ENCODE measurements at places on chromosomes 3 and 15.

- peak; percentile 55 for DNase-seq
Observed at GRCh38 chr3:10738688-10739372, 77.2 kb upstream of the SLC6A11 start.

DNA sequence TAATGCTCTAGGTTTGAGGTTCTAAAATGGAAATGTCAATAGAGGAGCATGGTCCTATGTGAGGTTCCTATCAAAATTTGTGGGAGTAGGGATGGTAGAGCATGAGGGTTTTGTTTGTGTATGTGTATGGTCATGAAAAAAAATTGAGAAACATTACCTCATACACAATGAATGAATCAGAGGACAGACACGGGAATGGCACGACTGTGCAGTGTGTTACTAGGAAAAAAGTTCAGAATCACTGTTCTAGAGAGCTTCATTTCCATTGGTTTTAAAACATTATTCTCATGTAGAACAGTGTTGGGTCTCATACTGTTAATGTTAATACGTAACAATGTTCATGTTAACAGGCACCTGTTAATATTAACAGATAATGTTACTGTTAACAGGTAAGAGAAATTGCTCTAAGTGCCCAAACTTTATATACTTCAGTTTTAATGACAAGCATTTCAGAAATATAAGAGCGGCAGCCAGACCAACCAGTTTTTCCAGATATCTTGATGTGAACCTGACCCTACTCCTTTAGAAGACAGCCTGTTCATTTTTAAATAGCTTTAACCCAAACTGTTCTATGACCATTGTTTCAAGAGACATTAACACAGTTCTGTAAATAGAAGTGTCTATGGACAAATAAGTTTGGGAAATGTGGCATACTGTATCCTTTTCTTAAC is 48.0 kb downstream of the SLC15A2 start:
- no peak for DNase-seq

DNA sequence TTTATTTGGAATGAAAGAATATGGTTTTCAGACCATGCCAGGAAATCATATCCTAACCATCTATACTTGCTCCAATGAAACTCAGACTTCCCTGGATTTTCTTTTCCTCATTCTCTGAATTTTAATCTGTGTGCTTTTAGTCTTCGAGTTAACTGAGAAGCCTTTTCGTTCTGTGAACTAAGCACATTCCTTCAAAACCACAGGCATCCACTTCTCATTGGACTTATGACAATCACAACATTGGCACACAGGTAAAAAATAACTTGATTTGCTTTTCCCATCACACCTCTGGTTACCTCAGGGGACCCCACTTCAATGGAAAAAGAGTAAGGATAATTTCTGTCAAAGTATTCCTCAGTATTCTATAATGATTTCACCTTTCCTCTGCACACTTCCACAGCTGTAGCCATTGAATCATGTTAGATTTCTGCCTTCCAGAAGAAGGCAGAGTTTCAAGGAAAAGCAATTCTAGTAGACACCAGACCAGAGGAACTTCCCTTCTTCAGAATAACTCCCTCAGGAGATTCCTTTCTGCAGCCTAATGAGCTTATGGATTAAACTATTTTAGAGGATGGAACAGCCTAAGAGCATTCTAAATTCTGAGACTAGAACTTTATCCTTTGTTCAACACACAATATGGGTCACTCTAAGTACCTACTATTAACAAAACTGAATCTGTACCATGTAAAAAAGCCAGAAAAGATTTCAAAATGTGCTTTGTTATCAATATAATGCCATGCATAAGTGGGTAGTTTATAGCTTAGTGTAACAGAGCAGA is 15.9 kb downstream of the COMMD2 start:
- no peak for DNase-seq

DNA sequence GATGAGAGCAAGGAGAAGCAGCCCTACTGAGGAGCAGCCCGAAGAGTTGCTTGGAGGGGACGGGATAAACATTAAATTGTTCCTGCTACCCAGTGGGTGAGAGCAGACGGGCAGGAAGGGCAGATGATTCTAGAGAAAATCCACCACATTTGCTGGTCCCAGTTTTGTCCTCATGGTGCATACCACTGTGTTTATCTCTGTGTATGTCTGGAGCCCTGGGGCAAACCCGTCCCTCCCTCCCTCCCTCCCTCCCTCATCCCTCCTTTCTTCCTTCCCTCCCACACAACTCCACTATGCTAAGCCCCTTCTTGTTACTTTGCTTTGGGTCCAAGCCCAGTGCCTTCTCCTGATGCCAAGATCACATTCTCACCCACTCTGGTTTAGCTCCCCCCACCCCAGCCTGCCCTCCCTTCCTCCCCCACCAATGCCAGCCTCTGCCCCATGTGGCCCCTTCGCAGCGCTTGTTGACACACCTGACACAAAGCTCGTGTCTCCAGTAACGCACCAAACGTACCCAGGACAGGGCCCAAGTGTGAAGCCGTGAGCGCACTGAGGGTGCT is 194.8 kb downstream of the ATP10A start:
- no peak for DNase-seq

- no peak for DNase-seq
Observed at GRCh38 chr3:14047027-14047426, 77.6 kb downstream of the CHCHD4 start.

DNA sequence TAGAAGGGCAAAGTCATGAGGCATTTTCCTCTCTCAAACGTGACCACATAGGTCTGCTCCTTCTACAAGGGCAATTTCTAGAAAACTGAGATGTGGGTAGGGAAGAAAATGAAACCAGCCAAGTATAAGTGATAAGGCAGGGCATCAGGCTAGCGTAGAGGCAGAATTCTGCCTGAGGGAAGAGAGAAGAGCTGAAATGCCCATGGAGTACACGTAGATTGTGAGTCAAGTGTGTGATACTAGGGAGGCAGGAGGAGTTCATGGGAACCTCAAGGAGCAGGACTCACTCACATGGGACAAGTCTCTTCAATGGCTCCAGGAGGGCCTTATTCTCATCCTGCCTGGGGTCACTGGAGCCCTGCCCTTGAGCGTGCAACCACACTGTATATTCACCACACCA is 34.9 kb upstream of the PPP4R2 start:
- no peak for DNase-seq

- no peak for DNase-seq
Observed at GRCh38 chr15:73564255-73564654, 68.9 kb downstream of the NPTN start.

Measured in activated T-helper 1 cell treated with Interleukin-2 at 50 U/mL for 16 hours (primary cell).